ENCODE measurements at places on chromosomes 1 and 21. TPM values are rescaled to one million over a fixed set of nuclear protein-coding genes. Genes with fewer than 3 reads are reported as not detected.

The CLEC20A gene
- 0.28 TPM for polyA plus RNA-seq

The CRNN gene
- not detected for polyA plus RNA-seq

The RGS13 gene
- 2.7 TPM for polyA plus RNA-seq

DNA sequence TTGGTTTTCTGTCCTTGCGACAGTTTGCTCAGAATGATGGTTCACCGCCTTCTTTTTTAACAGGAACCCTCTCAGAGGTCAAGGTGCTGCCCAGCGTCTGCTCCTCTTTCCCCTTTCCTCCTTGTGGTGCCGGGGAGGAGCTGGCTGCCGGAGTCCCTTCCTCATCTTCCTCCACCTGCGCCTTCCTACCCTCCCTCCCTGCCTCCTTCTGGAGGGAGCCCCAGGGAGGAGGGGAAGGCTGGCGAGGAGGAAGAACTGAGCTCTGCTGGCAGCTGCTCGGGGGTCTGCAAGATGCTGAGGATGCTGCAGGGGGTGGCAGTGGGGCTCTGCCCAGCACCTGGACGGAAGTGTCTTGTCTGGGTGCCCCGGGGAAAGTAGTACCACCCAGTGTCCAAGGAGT lies 31.2 kb downstream of the BACE2 start:
- DNase-seq = no peak

The AMPD1 gene
- polyA plus RNA-seq = not detected

DNA sequence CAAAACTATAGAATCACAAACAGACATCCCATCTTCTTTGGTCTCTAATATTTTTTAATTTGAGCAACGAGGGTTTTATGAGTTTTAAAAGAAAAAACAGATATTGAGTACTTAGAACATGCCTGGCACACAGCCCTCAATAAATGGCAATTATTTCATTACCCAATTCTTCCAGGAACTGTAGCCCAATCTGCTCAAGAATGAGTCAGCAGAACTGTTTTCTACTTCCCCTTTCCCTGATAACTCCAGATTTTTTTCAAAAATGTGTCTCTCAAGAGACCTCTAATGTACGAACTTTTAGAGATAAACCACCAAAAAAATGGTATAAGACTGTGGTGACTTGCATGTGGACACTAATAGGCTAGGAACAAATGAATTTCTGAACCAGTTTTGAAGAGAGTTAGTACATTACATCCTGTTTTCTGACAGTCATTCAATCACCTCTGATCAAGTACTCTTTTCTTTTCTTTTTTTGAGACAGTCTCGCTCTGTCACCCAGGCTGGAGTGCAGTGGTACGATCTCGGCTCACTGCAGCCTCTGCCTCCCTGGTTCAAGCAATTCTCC lies 11.5 kb downstream of the ABL2 start:
- no peak for DNase-seq

The ADORA3 gene
- polyA plus RNA-seq = 0.49 TPM

DNA sequence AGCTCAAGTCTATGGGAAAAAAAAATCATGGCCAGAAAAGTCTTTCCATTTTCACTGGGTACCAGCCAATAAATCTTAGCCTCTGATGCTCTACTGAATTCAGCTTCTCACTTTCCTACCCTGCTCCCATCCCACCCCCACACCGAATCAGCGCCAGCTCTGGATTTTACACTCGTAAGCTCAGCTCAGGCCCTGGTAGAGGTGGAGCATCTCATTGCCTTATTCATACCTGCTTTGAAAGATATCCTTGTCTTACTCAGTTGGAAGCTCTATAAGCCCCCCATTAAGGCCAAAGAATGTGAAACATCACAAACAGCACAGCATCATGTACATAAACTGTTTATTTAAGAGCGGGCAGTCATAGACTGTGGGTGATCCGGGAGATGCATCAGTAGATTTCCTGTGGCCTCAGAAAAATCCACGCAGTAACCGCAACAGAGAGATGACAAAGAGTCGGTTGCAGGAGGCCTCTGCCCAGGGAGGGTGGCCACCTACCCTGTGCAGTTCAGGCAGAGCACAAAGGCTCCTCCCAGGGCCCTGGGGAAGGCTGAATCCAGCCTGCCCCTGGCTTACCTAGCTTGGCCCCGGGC lies 36.4 kb upstream of the ETS2 start:
- no peak for DNase-seq

DNA sequence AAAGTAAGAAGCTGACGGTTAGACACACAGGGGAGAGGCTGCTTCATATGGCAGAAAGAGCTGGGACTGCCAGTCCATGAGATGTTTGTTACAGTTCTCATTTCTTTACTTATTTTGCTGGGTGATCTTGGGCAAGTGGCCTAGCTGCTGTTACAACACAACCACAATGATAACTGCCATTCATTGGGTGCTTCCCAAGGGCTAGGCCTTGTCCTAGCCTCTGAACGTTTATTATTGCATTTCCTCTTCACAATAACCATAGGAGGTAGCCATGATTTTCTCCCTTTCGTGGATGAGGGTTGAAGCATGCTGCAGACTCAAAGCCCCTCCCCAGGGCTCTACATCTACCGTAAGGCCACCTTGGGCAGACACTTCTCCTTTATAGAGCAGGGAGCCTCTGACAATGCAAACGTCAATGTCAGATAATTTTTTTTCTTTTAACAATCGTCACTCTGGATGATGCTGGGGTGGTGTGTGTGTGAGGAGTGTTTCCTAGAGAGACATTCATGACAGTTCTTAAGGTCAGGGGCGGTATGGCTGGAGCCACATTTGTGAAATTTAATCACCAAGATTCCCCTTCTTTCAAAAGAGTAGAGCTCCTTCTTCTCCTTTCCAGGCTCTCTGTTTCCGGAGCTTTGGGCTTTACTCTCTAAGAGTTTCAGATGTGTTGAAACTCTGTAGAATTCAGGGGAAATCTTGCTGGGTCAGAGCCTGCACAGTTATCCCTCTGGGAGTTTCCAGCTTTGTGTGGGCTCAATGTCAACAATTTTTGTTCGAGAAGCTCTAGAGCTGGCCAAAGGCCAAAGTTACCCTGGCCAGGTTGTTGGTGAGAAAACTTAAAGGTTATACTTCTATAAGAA lies 138.5 kb upstream of the SGIP1 start:
- DNase-seq = no peak

The S100A2 gene
- 0.90 TPM for polyA plus RNA-seq

DNA sequence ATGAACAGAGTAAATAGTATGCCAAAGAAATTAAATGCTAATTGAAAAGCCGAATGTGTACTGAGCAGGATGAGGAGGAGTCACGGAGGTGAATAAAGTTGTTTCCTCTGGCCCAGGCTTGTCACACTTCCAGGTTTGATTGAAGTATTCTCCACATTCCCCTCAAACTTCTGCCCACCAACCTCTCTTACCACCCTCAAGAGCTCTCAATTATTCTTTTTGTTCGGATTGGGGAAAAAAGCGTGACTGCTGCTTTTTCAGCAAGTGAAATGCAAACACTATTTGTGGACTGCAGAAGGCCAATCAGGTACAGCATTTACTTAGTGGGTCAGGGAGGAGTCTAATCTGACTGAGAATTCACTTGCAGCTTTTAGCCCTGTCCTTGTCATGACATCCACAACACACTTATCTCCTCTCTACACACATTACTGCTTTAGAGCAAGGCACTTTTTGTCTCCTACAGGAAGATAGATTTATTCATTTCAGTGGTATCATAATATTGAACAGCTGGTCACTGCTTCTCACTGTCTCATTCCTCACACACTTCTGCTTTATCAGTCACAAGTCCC lies 375.6 kb upstream of the PRMT6 start:
- DNase-seq = peak; percentile 38

DNA sequence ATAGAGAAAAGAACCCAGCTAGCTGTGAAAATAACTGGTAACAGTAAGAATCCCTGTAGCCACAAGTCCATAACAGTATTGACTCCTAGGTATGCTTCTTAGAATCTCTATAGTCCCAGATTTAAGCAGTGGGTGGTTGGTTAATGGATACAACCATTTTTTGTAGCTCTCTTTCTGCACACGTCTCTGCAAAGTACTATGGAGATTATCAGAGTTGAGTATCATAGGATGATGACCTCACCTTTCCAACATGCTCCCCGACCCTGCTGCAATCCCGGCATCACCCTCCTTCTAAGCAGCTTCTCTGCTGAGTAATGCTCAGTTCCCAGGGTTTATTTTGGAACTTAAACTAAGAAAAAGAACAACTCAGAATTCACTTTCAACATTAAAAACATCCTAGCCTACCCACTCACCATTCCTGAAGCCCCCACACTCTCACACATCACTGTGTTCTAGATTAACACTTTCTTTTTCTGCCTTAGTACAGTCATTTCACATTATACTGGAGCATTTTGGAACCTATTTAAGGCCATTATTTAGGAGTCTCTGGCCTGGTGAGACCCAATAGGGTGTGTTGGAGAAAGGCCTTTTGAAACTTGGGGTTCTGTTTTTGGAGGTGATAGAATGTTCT lies 2.7 kb downstream of the MLLT11 start:
- DNase-seq = no peak
